Effector CD4-positive, alpha-beta T cell (primary cell): ENCODE measurements at places on chromosomes 5 and 9.
A peak's percentile ranks its signal among the peaks of the same experiment; 100 is the strongest.

DNA sequence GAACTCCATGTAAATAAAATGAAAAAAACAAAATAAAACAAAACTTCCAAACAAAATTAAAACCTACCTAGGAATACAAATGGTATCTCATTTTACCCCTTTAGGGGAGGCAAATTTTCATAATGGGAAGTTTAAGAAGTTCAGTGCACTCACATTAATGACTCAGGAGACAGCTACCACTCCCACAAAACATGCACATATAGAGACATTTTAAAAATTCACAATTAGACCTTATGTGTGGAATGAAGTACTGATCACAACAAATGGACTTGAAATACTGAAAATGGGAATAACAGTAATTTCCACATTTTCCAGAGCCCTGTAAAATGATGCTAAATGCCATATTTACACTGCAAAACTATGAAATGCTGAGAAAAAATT is 91.8 kb downstream of the FANCC start:
- DNase-seq = no peak

DNA sequence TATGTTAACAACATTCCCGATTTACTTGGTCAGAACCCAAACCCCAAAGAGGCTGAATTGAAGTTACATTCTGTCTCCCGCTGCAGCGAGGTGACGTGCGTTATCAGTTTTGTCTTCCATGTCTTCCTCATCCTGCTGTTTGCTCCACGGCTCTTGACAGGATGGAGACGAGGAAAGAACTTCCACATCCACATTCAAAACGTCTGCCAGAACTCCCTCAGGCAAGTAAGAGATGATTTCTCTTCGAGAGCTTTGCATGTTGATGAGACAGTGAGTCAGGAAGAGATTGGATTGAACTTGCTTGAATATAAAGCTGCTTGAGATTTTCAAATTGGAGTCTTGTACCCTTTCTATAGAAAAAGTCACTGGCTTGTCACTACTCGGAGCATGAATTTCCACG is 242.6 kb downstream of the AUH start:
- DNase-seq = no peak

DNA sequence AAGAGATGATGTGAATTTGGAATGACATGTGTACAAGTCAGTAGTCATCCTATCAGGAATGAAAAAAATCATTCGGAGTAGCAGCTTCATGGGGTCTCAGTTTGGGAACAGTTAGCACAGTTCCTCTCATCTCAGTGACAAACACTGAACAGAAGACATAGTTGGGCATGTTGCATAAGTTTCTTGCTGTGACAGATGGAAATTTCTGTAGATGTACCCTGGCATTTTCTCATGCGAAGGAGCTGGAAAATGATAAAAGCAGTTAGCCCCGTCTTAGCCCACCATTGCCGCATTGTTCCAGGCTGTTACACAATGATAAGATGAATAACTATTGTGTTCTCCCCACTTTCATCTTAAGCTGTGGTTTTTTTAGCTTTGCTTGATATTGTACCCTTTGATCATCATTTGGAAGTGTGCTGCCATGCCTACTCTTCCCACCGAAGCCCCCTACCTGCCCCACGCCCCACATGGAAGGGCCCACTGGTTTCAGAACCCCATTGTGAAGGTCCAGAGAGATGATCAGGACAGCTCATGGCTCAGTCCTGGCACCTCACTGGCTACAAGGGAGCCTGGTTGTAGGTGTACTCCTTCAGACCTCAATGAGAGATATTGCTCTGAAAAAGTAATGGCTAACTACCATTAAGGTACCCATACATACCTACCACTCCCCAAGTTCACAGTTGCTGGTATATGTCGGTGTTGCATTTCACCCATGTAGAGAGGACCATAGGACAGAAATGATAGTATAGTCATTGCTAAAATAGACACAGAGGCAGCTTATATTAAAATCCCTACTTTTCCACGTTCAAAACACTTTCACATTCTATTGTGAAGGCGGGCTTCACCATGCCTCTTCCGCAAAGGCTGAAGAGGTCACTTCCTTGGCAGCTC is 38.8 kb downstream of the SFXN1 start:
- no peak for DNase-seq

DNA sequence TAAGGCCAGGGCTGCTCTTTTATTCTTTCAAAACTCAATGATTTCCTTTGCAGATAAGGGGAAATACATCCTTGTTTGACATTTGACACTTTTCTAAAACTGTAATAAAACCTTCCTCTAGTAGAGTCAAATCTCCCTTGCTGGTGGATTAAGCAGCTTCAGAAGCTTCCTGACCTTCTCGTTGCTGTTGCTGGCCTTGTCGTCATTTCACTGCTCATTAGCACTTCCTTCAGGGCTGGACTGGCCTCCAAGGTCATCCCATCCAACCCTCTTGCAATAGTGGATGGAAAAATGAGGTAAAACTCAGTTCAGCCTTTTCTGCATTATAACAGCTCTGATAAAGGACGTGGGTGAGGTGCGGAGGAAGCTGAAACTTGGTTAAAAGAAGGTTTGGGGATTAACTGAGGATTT is 1.1 kb upstream of the ADAMTSL1 start:
- DNase-seq = no peak

DNA sequence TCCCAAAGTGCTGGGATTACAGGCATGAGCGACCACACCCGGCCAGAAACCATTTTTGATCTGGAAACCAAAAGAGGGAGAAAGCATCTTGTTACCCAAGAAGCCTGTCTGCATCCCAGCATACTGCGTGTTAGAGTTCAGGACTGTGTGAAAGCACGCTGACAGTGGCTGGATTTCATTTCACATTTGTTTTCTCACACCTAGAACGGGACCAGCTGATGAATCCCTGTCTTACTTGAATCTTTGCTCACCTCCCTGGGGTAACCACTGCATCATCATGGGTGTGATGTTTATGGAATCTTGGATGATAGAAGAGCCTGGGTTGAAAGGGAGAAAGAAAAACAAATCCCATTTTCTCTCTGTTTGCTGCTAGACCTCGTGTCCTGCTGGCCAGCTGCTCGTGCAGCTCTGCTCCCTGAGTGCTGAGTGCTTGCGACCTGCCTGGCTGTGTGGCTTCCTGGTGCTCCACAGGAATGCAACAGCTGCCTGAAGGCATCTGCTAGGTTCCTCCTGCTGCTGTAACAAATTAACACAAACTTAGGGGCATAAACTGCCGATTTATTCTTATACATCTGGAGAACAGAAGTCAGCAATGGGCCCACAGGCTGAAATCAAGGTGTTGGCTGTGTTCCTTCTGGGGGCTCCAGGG is 378.3 kb upstream of the DAP start:
- no peak for DNase-seq

DNA sequence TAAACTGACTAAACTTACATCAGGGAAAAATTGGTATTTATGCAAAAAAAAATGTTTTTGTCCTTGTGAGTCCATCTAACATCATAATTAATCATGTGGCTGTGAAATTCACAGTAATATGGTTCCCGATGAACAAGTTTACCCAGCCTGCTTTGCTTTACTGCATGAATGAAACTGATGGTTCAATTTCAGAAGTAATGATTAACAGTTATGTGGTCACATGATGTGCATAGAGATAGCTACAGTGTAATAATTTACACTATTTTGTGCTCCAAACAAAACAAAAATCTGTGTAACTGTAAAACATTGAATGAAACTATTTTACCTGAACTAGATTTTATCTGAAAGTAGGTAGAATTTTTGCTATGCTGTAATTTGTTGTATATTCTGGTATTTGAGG is 16.6 kb upstream of the SRP19 start:
- no peak for DNase-seq

DNA sequence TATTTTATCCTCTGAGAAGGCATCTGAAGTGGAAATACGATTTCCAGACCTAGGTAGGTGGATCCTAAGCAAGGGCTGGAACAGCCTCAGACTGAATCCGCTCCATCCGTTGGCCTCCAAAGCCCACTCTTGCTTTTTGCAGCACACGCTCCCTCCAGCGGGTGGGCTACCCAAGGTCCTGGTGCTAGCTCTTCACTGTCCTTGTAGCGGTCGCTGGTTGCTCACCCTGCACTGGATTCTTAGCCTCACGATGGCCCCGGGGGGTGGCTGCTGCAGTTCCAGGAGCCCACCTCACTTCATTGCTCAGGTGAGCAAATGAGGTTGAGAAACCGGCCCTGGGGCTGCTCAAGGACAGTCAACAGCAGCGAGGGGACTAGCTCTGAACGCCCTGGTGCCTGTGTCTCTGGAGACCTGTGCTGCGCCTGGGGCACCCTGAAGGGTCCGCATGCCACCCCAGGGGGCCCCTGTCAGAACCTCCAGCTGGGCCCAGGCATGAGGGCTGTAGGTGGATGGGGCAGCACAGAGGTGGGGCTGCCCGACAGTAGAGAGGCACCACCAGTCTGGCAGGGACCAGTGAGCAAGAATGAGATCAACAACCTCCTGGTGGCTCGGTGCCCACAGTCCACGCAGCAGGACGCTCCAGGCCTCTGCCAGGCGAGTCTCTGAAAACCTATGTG is 4.3 kb downstream of the MGAT4B start:
- DNase-seq = no peak

DNA sequence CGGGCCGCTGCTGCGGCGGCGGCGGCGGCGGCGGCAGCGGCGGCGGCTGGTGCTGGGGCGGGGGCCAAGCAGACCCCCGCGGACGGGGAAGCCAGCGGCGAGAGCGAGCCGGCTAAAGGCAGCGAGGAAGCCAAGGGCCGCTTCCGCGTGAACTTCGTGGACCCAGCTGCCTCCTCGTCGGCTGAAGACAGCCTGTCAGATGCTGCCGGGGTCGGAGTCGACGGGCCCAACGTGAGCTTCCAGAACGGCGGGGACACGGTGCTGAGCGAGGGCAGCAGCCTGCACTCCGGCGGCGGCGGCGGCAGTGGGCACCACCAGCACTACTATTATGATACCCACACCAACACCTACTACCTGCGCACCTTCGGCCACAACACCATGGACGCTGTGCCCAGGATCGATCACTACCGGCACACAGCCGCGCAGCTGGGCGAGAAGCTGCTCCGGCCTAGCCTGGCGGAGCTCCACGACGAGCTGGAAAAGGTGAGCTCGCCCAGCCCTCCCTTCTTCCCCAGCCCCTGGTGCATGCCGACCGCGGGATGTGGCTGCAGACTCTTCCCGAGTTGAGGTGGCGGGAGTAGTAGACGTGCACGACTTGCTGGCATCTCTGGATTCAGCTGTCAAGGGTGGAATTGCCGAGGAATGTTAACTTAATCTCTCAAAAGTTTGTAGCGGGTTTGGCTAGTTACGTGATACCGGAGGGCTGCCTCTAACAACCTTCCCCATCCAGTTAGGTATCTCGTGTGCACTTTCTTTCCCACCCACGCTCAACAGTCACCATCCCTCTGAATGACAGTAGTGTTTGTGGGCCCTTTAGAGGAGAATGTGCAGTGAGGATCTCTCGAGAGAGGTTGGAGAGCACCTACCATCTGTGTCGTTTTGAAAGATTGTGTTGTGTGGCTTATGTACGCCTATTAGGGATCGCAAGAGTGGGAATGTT is 932 bp downstream of the SLC12A2 start:
- DNase-seq = peak; percentile 28

- no peak for DNase-seq
Measured at GRCh38 chr5:106459541-106459940, 1211.2 kb downstream of the EFNA5 start.

GRCh38 chr5:120538644-120539043 is 74.5 kb downstream of the PRR16 start:
- no peak for DNase-seq

GRCh38 chr5:104606258-104606829 is 1043.8 kb upstream of the NUDT12 start:
- no peak for DNase-seq

GRCh38 chr5:143606043-143606752 is 202.7 kb upstream of the NR3C1 start:
- DNase-seq = no peak

- no peak for DNase-seq
Measured at GRCh38 chr5:84213861-84214260, 170.8 kb downstream of the EDIL3 start.

DNA sequence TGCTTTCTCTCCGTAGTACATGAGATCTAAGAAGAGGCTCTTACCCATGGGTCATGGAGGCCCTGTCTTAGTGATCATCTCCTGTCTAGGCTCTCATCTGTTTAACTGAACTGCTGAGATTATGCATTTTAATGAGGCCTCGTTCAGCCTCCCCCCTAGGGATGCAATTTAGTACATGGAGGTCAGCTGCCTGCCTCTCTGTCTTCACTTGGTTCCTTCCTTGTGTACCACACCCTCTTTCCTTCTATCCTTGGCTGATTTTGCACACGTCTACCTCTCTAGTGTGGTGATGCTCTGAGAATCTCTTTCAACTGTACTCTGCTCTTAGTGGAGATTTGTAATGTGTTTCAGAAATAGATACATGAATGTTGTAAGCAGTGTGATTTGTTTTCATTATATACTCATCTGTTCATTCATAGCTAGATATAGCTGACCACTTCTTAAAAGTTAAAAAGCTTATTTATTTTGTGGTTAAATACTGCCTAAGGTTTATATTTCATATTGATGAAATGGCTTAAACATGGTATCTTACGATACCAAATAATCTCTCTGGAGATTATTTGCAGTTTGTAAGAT is 3.5 kb upstream of the ACTBL2 start:
- no peak for DNase-seq

GRCh38 chr5:31698673-31699072 is 59.7 kb downstream of the PDZD2 start:
- DNase-seq = no peak

GRCh38 chr5:153900703-153901395 is 137.9 kb downstream of the FAM114A2 start:
- no peak for DNase-seq

DNA sequence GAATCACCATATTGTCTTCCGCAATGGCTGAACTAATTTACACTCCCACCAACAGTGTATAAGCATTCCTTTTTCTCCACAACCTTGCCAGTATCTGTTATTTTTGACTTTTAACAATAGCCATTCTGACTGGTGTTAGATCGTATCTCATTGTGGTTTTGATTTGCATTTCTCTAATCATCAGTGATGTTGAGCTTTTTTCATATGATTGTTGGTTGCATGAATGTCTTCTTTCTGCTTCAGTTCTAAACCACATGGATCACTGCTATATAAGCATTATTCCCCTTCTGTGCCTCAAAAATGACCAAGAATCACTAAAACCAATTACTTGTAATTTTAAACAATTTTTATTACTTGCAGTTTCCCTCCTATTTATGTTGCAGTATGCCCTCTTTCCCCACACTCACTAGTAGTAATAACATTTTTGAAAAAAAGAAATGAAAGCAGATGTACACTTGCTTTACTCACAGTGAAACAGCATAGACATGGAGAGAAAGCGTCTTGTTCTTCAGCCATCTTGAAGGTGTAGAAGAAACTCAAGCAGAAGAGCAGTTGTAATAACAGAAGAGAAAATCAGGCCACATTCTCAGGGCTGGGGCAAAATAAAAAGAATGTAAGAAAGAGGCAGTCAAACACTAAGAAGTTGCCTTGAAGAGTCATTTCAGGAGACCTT is 4.5 kb upstream of the TMEM252 start:
- DNase-seq = no peak
